ENCODE measurements at places on chromosomes 11 and 22. TPM values are rescaled to one million over a fixed set of nuclear protein-coding genes. Genes with fewer than 3 reads are reported as not detected.

Gene ALG12
- 7.1 TPM for polyA plus RNA-seq

Gene NXF1
- 294 TPM for polyA plus RNA-seq

Gene A4GALT
- polyA plus RNA-seq: 13.2 TPM

Gene FAM227A
- 1.4 TPM for polyA plus RNA-seq

Gene MRGPRD
- not detected for polyA plus RNA-seq
